Lower lobe of right lung (tissue), 2 donors: ENCODE measurements at places on chromosomes 7 and 10. TPM values are rescaled to one million over a fixed set of nuclear protein-coding genes. Genes with fewer than 3 reads are reported as not detected.

The ZNF804B gene
- not detected for total RNA-seq

The PON1 gene
- 0.24 TPM for total RNA-seq

DNA sequence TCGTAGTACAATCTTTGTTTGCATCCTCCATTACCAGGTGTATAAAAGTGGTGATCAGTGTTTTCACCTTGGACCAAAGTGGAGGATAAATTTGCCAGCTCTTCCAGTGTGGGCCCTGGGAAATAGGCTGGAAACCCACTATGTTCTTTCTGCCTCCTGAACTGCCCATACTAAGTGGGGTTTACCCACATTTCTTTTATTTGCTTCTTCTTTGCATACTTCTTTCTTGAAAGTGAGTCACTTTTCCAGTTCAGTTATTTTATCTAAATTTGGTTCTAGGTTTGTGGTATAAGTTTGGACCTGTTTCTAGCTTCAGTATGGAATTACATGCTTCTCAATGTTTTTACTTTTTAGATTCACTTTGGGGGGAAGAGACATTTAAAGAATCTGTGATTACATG is 126.2 kb upstream of the ACBD5 start:
- DNase-seq = no peak

- no peak for DNase-seq
Observed at GRCh38 chr10:119020627-119020946, 8.9 kb upstream of the NANOS1 start.

DNA sequence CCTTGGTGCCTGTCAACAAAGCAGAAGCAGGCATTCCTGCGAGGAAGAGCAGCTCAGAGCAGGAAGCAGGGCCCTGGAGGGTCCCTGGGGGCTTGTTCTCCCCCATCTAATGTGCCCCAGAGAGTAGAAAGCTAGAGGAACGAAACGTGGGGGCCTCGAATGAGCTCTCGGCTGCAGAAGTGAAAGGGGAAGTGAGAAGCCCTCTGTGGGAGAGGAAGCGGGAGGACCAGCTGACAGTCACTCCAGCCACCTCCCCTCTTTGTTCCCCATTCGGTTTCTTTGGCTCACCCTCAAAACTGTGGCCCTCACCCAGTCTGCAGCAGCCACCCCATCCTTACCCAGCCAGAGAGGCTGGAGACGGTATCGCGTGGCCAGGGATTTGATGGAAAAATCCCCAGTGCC is 25.0 kb downstream of the C10orf105 start:
- DNase-seq = peak; percentile 72

The CPXM2 gene
- total RNA-seq = 6.3 TPM

DNA sequence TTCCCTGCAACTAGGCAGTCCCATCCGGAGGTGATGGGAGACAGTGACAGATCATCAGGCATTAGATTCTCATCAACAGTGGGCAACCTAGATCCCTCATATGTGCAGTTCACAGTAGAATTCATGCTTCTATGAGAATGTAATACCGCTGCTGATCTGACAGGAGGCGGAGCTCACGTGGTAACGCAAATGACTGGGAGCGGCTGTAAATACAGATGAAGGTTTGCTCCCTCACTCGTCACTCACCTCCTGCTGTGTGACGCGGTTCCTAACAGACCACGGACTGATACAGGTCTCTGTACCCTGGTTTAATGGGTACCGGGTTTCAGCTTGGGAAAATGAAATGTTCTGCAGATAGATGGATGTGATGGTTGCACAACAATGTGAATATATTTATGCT is 47.8 kb upstream of the PIK3AP1 start:
- no peak for DNase-seq

The TMEM196 gene
- not detected for total RNA-seq

The SLC26A4 gene
- total RNA-seq = 1.0 TPM

DNA sequence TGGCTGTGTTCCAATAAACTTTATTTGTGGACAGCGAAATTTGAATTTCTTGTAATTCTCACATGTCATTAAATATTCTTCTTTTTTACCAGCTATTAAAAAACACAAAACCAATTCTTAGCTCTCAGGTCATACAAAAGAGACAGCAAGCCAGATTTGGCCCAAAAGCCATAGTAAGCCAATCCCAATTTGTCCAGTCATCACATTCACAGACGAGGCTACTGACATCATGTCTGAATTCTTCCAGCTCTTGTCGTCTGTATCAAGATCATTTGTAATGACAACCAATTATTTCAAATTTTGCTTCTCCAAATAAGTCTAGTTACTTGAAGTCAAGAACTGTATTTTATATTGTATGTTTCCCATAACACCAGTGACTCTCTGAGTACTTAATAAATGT is 266.5 kb downstream of the PAXIP1 start:
- DNase-seq = no peak

GRCh38 chr10:123847686-123848432 is 43.7 kb downstream of the CPXM2 start:
- no peak for DNase-seq
